CD8-positive, alpha-beta T cell (primary cell): ENCODE measurements at places on chromosomes 4 and X.

DNA sequence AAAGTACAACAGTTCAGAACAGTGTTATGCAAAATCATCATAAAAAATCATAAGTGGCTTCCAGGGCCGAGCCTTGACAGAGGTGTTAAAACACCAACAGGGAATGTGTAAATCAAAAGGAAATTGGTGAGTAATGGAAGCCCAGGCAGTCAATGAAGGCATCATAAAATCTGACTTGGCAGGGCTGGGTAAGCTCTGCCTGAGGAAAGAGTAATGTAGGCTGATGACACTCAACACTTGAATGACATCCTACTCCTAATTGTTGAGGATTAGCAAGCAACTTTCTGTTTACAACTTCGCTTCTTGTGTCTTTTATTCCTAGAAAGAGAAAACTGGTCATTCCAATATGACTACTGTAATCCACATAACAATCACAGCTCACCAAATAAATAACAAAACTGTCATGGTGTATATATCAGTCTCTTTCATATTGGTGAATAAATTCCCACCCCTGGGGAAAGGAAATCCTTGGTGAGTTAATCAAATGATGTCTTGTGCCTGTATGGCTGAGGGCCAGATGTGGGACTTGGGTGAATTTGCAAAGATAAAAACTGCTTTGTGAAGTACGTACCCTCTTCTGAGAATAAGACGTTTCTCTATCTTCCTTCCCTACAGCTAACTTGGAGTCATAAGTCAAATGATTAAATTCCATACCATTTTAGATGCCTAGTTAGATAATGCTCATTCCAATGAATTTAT is 196.8 kb downstream of the DCHS2 start:
- no peak for DNase-seq

GRCh38 chr4:6095023-6095752 is 77.0 kb upstream of the C4orf50 start:
- DNase-seq, result no peak

- no peak for DNase-seq
Observed at GRCh38 chr4:41009411-41009810, 204.9 kb downstream of the APBB2 start.

- DNase-seq, result no peak
Observed at GRCh38 chr4:28709891-28710290, 1849.2 kb downstream of the STIM2 start.

- no peak for DNase-seq
Observed at GRCh38 chr4:12576409-12576808, 907.7 kb downstream of the RAB28 start.

DNA sequence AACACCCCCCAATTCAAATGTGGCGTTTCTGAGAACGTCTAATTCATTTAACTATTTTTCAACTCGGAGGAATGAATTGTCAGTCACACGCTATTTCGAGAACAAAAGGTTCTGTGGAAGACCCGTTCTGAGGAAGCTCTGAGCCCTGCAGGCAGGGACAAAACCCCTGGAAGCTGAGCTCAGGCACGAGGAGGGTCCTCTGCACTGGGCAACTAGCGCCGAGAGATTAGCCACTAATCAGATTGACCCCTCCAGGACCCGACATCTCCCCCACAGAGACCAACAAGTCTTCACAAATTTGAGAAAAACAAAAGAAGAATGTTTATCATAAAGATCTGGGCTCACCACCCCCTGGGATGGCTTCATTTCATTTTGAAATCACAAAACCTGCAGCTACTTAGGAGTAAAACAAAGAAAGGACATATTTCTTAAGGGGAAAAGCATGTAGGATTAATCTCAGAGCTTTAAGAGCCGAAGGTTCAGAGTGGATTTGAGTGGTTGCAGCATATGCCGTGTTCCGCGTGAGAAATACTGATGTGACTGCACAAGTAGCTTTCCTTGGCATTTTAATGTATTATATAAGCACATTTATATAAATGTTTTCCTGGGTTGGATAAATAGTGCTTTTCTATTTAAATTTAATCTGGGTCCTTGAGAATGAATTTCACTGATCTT is 41.8 kb downstream of the ADRA2C start:
- DNase-seq, result no peak

DNA sequence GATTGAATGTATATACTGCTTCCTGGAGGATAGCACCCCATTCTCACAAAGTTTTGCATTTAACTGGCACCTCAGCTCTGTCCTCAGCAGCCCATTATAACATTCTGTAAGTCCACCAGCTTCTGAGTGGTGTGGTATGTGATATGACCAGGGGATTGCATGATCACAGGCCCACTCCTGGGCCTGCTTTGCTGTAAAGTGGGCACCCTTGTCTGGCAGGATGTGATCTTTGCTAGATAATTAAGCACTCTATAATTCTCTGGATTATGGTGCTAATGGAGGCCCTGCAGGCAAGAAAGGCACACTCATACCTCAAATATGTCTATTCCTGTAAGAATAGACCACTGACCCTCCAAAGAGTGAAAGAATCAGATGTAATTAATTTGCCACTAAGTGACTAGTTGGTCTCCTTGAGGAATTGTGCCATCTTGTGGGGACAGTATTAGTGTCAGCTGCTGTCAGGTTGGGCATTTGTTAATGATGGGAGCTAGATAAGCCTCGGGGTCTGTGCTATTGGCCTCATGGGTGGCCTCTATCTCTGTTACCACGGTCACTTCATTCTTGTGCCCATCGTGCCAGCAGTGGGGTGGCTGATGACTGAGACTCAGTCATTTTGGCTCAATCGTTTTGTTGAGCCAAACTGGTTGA is 2.2 kb upstream of the CFI start:
- peak; percentile 54 for DNase-seq

DNA sequence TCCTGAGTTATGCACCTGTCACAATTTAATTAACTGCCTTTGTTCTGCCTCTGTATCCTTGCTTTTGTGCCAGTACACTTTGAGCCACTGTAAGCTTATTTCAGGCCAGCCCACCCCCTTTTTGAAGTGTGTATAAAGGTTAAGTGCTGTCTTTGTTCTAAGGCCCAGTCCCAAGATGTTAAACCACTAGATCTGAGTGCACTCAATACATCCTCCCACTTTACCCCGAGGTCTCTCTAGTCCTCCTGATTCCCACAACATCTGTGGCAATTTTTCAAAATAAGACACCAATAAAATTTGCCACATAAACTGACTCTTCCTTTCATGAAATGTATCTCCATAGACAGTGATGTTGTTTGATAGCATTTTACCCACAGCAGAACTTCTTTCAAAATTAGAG is 124.1 kb upstream of the SPIN4 start:
- no peak for DNase-seq

DNA sequence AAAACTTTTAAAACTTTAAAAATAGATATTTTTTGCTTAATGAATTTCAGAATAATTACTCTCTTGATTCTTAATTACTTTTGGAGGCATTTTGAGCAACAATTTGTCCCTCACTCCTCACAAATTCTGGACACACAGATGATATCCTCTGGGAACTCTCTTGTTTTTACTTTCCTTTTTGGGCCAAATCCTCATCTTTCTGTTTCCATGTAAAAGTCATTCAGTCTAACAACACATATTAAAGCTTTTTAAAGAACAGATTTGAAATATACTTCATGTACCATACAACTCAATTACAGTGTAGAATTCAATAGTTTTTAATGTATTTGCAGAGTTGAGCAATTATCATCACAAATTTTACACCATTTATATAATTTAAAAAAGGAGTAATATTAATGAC is 983.1 kb downstream of the STIM2 start:
- DNase-seq, result no peak

GRCh38 chr4:52126966-52127365 is 75.9 kb downstream of the SPATA18 start:
- no peak for DNase-seq

- DNase-seq, result peak; percentile 56
Observed at GRCh38 chrX:48972220-48973164, 848 bp upstream of the KCND1 start.

DNA sequence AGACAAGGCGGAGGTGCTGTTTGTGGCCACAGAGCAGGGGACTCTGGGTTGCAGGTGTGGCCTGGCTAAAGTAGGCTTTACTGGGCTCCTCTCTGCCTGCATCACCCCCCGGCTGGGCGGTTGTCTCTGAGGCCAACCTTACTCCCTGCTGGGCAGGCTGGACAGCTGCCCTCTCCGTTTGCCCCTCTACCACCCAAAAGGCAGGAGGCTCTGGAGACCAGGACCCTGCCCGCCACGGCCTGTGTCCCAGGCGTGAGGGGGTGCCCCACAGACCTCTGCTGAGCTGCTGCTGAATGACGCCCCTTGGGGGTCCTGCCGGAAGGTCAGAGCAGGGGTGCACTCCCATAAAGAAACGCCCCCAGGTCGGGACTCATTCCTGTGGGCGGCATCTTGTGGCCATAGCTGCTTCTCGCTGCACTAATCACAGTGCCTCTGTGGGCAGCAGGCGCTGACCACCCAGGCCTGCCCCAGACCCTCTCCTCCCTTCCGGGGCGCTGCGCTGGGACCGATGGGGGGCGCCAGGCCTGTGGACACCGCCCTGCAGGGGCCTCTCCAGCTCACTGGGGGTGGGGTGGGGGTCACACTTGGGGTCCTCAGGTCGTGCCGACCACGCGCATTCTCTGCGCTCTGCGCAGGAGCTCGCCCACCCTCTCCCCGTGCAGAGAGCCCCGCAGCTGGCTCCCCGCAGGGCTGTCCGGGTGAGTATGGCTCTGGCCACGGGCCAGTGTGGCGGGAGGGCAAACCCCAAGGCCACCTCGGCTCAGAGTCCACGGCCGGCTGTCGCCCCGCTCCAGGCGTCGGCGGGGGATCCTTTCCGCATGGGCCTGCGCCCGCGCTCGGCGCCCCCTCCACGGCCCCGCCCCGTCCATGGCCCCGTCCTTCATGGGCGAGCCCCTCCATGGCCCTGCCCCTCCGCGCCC is 920 bp downstream of the HTT-AS start:
- DNase-seq, result peak; percentile 10

GRCh38 chr4:70522626-70523025 is 4.3 kb downstream of the AMTN start:
- no peak for DNase-seq

DNA sequence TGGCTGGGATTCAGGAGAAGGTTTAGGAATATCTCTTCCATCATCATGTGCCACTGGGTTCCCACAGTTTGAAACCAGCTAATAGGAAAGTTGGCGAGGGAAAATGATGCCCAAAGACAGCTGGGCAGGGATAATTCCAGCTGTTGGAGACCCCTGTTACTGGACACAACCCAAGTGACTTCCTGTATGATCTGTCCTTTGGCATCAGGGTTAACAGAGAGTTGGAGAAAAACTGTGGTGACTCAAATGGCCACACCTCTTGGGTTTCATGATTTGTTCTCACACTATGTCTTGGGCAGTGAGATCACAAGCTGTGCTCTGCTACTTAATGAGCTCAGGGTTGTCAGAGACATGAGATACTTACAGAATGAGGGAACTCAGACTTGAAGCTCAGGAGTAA is 3.8 kb downstream of the FGF16 start:
- no peak for DNase-seq

DNA sequence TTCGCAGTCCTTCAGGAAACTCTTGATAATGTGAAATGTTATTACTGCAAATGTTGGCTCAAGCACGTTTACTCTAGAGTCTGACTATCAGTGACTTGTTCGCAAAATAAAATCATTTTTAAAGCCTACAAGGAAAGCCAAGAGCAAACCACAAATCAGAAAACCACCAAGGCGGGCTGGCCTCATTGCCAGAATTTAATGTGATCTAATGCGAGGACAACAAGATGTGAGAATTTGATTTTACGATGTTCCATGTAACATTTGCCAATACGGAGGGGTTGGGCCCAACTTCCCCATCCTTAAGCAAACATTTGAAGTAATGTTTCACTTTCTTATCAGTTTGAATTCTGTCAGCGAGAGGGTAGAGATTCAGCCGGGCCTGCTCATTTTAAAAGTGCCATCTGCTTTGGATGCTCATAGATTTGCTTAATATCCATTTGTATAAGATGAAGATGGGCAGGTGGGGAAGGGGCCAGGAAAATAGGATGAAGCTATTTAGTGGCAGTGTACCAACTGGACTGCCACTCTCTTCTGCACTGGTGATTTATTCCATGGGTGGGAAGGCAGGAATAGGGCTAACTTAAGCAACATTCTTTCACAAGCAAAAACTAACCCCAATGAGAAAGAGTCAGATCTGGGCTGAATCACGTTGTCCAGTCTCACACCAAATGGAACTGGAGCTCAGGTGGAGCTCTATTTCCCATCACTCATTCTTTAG is 225.3 kb downstream of the ANAPC10 start:
- DNase-seq, result no peak

GRCh38 chr4:89797117-89797516 is 39.8 kb downstream of the SNCA start:
- no peak for DNase-seq

DNA sequence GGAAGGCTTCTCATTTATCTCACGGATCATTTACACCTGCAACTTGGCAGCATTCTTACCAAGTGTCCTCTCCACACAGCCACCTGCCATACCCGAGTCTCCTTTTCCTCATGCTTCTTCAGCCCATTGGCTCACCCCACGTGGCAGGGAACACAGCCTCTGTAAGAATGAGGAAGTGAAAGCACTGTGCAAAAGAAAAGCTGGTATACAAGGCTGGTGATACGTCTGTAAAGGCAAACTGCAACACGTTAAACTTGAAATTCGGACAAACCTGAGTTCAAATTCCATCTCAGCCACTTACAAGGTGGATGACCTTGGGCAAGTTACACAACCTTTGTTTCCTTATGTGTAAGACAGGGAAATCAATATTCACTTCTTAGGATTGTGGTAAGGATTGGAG is 164.0 kb upstream of the RASGEF1B start:
- DNase-seq, result no peak

GRCh38 chr4:2368746-2369437 is 49.6 kb downstream of the ZFYVE28 start:
- no peak for DNase-seq

- DNase-seq, result no peak
Observed at GRCh38 chr4:139020384-139020783, 4.8 kb downstream of the NOCT start.

DNA sequence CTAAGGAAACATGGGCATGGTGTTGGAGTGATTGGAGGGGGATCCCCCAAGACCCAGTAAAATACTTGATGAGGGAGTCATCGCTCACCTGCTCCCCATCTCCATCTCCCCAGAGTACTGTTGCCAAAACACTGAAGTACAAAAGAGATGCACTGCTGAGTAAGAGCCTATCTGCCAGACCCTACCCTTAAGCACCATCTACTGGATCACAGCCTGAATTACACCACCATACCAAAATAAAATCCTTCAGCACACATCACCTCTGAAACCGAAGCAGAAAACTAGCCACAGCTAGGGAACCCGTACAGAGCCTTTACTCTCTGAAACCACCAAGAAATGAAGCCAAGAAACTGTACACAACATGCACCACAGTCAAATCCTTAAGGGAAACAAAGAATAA is 466.3 kb upstream of the ACTRT1 start:
- DNase-seq, result no peak

DNA sequence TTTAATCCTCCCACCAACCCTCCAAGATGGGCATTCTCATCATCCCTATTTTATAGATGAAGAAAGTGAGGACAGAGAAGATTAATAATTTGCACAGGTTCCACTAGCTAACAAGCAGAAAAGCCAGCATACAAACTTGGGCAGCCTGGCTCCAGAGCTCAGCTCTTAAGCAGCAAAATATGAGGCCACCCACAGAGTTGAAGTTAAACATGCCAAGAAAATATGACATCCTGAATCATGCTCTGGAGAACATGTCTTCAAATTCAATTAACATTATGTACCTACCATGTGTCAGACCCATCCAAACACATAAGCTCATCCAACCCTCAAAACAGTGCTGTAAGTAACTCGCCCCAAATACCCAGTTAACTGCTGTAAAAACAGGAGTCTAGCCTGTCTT is 33.9 kb downstream of the USP46 start:
- DNase-seq, result no peak
